H1 (cell line): ENCODE measurements at places on chromosomes 12 and 14.

DNA sequence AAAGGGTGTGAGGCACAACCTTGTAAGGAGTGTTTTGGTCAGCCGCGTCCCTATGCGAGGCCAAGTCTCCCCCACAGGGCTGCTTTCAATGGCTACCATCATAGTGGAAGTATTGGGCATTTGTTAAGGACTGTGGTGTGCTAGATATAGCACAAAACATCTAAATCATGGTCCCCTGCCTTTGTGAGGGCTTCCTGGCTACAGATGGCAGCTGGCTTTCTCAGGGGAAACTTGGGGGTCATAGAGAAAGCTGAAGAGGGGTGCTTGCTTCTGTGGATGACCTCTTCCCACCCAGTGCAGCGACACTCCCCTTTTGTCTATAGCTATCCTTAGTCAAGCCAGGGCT, 315.8 kb downstream of the ZFP36L1 start:
- DNase-seq: no peak

DNA sequence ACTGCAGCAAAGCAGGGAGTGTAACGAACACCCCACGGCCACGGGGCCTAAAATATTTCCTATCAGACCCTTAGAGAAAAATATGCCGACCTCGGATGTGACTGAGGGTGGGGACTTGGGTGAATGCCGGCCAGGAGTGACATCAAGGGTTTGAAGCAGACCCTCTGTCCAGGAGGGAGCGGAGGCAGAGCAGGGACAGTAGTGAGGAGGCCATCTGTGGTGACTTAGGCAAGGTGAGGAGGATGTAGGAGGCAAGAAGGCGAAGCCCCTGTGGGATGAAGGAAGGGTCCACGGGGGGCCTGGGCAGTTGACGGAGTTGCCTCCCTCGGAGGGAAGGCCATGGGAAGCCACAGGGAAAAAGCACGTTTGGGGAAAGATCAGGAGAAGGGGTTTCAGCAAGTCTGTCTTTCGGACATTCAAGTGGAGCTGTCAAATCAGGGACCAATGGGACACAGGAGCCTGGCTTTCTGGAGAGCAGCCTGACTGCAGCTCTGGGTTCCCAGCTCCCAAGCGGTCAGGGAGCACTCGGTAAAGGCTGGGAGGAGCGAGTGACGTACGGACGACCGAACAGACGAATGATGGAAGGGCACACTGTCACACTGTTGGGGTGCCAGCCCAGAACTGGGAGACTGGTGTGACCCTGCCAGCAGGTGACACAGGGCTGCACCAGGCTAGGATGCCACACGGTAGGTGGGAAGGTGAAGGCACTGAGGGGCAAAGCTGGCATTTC, 74.3 kb downstream of the MOK start:
- DNase-seq: no peak

- DNase-seq: no peak
Measured at GRCh38 chr14:50350975-50351374, 38.9 kb downstream of the DMAC2L start.

DNA sequence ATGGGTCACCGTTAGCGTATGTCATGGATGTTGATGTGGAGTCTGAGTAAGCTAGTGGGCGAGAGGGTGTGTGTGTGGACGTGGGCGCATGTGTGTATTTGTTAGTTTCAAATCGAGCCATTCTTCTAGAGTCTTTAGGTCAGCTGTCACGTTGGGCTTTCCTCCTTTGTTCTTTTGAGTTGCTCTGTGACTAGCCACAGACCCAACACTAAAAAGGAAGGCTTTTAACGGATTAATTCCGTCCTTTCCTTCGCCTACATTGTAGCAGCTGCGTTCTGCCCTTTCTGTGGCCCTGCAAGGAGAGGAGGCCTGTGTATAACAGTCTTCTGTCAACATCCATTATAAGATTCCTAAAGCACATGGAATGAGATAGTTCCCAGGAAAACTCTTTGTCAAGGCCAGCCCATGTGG, 117.2 kb upstream of the DNM1L start:
- DNase-seq: no peak

DNA sequence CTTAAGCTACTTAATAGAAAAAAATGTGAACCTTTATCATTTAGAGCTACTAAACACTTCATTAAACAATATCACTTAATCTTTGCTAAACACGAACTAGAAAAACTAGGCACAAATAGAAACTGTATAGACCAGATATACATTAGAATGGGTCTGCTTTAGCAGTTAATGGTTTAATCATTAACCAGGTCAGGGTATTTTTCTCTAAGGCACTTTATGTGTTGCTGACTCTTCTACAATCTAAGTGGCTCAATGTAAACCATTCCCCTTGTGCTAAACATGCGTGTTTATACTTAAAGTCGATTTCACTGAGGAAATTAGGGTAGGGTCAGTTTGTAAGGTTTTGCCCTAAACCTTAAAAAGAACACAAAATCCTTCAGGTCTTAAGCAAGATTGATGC, 29.7 kb downstream of the TMCC3 start:
- DNase-seq: no peak

GRCh38 chr14:28653521-28653920, 113.1 kb upstream of the FOXG1 start:
- DNase-seq: no peak

DNA sequence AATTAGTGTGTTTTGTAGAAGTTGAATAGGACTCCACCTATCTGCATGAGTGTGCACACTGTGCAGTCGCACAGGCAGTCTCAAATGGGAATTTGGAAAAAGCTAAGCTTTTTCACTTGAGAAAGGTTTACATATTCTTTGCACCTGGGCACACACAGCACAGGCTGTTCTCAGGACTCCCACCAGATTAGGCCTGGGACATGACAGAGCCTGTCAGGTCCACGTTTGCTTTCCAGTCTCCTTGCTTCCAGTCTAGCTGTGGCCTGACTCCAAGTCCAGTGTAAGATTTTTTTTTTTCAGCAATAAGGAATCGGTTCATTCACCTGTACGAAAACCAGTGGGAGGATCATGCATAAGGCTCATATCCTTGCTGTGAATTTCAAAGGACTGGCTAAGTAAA, 181.3 kb downstream of the ZFP36L1 start:
- DNase-seq: no peak

DNA sequence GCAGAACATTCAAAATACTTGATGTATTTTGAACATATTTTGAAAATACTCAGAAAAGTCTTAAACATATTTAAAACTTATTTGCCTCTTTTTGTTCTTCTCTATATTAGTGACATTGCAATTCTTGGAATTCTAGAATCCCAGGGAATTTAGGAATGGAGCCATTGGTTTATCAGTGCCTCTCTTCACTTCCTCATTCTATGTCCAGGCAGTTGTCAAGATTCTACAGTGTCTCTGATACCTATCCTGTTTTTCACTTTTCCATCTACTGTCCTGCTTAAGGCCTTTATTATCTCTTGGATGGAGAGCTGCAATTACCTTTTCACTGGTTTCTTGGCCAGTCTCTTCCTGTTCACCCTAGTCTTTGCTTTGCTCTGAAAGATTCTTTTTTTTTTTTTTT, 144.6 kb downstream of the TTLL5 start:
- DNase-seq: no peak

DNA sequence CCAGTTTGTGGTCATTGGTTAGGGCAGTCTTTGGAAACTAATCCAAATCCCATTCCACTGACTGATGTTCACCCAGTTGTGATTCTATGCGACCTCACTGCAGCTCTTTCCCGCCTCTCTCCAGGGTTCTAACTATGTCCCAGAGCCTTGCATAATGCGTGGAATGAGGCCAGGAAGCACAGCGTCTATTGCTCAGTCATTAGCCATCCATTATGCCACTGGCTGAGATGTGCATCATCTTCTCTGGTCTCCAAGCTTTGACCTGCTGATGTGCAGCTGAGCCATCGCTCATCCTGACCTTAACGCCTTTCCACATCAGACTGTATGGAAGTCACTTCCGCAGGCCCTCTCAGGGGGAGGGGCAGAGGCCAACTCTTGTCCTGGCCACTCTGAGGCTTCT, 115.4 kb upstream of the VRK1 start:
- DNase-seq: no peak

DNA sequence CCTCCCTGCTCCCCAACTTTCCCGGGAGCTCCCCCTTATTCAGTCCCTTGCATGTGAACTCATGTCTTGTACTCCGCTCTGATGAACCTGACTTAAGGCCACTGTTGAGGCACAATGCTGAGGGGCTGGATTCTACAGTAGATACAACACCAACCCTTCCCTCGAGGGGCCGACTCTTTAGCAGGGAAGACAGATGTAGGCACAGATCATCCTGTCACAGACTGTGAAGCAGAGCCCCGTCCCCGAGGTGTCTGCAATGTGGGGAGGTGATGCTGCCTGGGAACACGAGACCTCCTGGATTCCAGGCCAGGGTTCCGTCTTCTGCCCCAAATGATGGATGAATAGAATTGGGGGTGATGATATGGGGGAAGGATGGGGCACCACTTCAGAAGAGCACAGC, 175.1 kb downstream of the CHST11 start:
- DNase-seq: no peak

GRCh38 chr12:15996254-15996653, 85.1 kb downstream of the DERA start:
- no peak for DNase-seq

DNA sequence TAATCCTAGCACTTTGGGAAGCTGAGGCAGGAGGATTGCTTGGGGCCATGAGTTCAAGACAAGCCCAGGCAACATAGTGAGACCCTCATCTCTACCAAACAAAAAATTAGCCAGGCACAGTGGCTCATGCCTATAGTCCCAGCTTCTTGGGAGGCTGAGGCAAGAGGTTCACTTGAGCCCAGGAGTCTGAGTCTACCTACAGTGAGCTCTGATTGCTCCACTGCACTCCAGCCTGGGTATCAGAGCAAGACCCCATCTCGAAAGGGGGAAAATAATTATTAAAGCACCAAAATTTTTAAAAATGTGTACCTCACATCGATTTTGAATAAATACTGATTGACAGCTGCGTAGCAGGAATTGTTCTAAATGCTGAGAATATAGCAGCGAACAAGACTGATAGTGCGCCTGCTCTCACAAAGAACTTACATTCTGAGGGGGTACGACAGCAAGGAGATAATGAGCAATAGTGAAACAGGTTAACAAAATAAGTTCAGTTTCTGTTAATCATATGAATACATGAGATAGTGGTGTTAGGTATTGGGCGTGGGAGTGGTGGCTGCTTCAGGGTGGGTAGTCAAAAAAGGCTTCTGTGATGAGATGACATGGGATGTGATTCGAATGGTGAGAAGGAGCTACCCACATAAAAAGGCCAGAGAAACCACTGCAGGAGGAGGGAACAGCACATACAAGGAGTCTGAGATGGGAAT, 19.6 kb downstream of the HCFC2 start:
- no peak for DNase-seq

DNA sequence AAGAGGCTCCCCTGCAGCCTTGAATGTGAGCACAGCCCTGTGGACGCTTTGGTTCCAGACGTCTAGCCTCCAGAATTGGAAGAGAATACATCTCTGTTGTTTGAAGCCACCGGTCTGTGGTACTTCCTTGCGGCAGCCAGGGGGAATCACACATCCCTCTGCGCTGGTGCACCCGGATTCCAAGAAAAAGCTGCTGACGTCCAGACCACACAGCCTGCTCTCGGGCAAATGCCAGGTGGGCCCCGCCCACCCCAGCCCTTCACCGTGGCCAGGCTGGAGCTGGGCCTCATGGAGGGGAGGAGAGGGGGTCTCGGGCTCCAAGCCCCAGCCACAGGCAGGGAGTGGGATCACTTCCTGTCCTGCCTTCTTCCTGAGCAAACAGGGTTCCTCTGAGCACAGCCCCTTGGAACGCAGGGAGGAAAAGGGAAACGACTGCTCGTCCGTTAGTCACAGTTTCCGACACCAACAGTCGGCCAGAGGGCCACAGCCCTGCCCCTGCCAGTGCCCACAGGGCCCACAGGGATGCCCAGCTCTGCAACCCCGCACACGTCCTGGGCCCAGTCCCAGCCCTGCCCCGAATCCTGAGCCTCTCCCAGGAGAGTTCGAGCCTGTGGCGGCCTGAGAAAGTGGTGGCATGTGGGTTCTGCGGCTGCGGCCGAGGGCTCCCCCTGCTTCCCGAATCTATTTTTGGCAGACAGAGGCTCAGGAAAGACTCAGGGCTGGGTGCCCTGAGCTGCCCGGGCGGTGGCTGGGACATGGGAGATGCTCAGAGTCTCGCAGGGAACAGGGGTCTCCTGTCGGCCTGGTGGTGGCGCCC, 85.3 kb downstream of the RFLNA start:
- DNase-seq: no peak

DNA sequence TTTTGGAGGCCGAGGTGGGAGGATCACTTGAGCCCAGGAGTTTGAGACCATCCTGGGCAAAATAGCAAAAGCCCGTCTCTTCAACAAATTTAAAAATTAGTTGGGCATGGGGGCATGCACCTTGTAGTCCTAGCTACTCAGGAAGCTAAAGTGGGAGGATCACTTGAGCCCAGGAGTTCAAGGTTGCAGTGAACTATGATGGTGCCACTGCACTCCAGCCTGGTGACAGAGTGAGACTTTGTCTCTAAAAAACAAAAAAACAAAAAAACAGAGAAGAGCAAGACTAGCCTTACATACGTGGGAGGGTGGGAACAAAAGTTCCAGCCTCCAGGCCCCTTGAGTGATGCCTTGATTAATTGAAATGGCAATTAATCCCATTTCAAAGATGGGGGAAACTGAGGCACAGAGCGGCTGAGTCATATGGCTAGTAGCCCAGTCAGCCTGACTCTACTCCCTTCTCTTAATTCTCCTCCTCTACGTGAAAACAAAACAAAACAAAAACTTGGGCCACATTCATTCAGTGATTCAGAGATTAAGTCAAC, 3.3 kb upstream of the FAM222A start:
- DNase-seq: no peak

DNA sequence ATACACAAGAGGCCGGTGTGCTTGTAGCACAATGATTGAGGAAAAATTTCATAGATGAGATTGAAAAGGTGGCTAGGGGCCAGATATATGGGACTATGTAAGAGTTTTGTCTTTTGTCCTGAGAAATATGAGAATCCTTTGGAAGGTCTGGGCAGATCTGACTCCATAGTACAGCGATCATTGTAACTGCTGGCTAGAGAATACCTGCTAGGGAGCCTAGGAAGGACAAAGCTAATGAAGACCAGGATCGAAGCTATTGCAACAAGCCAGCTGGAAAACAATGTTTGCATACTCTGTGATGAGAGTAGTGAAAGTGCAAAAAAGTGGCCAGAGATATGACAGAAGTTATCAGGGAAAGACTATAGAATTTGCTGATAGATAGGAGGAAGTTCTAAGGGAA, 537.6 kb downstream of the C12orf50 start:
- no peak for DNase-seq

DNA sequence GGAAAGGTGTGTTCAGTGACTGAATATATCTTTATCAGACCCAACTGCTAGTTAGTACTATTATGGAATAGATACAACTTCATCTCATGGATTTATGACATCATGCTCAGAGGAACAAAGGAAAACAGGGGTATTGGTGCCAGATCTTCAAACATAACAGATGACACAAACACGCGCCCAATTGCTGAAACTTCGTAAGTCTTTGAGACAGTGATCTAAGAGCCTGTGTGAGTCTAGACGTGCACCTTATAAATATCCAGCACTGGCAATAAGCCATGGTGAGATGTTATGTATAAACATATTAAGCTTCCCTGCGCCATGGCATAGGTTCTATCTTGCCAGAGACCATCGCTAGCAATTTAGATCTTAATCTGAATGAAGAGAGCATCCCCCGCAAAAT, 42.2 kb upstream of the NR2C1 start:
- no peak for DNase-seq
